BE2C (cell line): ENCODE measurements at places on chromosomes 2 and 18.

DNA sequence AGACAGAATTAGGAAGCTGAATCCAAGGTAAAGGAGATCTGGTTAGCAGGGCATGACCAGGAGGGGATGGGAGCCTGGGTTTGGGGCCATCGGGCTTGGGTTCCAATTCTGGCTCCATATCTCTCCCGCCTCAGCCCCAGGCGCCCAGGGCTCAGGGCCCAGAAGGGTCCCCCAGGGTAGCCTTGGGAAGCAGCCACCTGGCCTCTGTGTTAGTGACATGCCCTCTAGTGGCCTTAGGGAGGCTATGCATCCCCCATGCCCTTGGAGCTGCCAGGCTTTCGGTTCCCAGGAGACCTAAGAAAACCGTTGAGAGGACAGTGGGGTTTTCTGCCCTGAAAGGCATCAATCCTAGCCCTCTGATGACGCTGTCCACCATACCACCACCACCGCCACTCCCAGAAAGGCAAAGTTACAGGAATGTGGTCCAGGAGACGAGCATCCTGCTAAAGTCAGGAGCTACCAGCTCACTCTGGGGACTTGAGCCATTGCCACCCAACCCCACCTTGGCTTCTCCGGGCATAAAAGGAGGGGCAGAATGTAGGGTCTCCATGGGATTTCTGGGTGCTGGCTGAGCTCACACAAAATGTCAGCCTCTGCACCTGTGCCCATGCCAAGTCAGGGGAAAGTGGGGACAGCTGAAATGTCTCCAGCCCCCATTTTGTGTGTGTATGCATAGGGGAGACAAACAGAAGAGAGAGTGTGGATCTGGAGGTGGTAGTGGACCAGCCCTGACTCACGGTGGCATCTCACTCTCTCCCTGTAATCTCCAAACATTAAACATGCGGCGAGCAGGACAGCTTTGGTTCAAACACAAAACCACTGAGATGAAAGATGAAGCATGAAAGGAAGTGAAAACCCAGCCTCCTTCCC, 56.5 kb downstream of the EMX1 start:
- peak; percentile 61 for DNase-seq

GRCh38 chr2:44103639-44104038, 65.0 kb upstream of the PPM1B start:
- no peak for DNase-seq

- DNase-seq, result no peak
These were observed 155.8 kb upstream of the VWC2L start for GRCh38 chr2:214255046-214255445.

DNA sequence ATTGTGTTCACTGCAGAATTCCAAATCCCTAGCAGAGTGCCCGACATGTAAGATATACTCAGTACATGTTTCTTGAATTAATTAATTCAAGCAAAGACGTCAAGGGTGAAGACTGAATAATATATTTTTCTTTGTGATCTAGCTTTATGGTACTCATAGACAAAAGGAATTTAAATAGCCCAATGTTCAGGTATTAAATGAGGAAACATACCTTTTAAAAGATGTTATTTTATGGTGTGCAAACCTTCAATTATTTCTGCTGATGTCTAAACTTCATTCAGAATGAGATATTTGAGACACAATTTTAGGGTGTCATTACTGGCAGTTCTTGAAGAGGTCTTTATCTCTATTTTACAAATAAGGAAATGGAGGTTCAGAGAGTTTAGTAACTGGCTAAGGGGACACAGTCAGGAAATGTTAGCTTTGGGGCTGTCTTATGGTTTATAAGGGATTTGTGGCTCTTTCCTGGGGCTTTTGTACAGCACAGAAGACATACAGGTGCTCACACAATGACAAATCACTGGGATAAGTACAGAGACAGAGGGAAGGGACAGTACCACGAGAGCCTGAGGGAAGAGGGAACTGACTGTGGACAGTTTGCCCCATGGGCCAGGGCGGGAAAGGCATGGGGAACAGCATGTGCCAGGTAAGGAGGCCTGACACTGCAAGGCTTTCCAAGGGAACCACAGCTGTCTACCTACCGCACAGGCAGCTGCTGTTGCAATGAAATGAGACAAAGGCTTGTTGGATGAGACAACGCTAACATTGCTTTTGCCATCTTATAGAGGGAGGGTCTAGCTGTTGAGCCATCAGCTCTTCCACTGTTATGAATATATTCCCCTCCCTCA, 155.3 kb downstream of the DDX1 start:
- DNase-seq, result no peak

DNA sequence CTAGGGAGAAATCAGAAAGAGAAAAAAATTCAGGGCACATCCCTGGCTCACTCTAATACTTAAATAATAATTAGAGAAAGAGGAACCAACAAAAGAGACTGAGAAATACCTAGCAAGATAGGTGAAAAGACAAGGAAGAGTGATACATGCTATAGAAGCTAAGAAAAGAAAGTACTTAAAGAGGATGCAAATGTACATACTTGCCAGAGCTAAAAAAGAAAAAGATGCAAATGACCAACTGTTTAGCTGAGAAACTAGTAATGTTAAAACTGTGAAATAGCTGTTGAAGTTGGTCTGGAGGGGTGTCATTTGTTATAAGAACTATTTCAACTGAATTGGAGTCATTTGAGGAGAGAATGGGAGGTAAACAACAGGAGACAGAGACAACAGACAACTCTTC, 412.2 kb downstream of the SPAG16 start:
- DNase-seq, result no peak

- no peak for DNase-seq
These were observed 116.4 kb downstream of the ACKR3 start for GRCh38 chr2:236685979-236686520.
